ENCODE measurements at places on chromosomes 13 and 19.

DNA sequence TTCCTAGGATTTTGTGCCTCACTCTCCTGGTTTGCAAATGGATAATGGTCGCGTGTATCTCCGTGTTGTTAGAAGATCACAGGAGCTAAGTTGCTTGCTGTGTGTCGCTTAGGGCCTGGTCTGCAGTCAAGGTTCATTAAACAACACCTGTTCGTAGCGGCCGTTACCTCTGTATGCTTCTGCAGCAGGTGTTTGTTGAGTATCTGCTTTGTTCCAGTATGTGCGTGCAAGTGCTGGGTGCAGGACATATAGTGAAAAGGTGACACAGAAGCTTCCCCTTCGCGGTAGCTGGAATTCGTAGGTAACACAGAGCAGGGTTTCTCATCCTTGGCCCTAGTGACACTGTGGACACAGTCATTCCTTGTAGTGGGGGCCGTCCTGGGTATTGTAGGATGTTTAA, 5.4 kb downstream of the MED25 start:
- no peak for DNase-seq

- peak; percentile 51 for DNase-seq
These were observed 8.8 kb upstream of the TNFSF9 start for GRCh38 chr19:6521718-6522646.

GRCh38 chr13:99379856-99380801, 72.9 kb upstream of the GPR183 start:
- no peak for DNase-seq

DNA sequence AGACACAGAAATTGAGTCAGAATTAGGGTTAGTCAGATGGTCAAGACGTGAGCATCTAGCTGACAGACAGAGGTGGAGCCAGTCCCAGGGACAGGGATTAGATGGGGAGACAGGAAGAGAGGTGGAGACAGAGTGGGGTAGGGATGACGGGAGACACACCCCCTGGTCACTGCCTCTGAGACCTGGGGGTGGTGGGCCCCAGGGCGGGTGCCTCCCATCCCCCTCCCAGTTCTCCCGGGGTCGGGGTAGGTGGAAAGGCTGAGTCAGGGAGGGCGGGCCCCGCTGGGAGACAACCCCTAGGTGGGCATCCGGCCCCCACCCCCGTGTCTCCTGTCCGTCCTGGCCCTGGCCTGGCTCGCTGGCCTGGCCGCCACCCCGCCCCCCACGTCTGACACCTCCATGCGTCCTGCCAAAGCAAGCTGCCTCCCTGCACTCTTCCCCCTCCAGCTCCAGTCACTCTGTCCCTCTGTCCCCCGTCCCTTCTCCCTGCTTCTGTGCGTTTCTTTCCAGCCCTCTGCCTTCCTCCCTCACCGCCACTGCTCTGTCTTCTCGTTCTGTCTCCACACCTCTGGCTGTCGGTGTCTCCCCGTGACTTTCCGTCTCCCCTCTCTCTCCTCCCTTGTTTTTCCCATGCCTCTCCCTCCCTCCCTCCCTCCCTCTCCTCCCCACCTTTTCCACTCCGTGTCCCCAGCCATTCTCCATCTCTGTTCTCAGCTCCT, 15.1 kb downstream of the CCDC97 start:
- DNase-seq, result peak; percentile 92

DNA sequence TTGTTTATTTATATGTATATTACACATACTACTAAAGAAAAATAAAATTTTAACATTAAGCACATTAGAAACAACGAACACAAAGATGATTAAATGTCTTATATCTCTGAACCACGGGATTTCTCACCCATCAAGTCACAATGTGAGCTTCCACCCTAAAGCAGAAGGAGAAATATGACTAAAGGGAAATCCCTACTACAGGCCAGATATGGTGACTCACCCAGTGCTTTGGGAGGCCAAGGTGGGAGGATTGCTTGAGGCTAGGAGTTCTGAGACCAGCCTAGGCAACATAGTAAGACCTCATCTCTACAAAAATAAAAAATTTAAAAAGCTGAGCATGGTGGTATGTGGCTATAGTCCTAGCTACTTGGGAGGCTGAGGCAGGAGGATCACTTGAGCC, 24.6 kb downstream of the DCT start:
- DNase-seq, result no peak

- no peak for DNase-seq
These were observed 337 bp upstream of the FXYD7 start for GRCh38 chr19:35142606-35143230.

GRCh38 chr19:42052241-42052863, 17.7 kb downstream of the GRIK5 start:
- no peak for DNase-seq

- DNase-seq, result peak; percentile 22
These were observed 5.1 kb downstream of the OR10H1 start for GRCh38 chr19:15810335-15810734.

DNA sequence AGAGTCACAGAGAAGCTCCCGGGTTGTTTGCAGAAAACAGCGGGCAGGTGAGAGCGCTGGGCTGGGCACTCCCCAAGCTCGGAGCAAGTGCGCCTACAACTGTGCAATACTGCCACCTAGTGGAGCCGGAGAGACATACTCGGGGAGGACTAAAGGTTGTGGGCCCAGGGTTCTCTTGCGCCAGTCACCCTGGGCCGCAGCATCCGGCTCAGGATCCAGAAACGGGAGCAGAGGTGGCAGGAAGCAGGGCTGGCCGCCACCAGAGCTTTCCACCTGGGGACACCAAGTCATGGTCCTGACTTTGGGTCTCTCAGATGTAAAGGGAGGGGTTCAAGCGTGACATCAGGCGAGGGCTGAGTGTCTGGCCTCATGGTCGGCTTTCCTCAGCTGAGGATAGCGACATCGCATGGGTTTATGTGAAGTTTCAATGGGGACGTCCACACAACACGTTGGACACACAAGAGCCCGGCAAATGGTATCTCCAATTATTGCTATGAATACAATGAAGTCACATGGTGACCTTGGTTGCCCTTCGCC, 11.2 kb upstream of the KLK4 start:
- DNase-seq, result peak; percentile 82

DNA sequence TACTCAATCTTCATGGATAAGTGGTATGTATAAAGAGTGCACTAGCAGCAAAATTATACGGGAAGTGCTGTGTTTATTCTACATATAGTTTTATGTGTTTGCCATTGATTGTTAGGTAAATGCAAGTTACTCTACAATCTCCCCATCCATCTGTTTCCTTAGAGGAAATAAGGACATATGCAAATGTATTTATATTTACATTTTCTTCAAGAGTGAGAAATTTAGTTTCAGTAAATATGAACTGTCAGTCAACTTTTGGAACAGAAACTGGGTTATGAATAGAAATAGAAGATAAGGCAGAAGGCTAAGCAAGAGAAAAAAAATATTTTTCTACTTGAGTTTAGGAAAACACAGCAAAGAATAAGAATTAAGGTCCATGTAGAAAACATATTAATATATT, 176.1 kb upstream of the KLHL1 start:
- no peak for DNase-seq

DNA sequence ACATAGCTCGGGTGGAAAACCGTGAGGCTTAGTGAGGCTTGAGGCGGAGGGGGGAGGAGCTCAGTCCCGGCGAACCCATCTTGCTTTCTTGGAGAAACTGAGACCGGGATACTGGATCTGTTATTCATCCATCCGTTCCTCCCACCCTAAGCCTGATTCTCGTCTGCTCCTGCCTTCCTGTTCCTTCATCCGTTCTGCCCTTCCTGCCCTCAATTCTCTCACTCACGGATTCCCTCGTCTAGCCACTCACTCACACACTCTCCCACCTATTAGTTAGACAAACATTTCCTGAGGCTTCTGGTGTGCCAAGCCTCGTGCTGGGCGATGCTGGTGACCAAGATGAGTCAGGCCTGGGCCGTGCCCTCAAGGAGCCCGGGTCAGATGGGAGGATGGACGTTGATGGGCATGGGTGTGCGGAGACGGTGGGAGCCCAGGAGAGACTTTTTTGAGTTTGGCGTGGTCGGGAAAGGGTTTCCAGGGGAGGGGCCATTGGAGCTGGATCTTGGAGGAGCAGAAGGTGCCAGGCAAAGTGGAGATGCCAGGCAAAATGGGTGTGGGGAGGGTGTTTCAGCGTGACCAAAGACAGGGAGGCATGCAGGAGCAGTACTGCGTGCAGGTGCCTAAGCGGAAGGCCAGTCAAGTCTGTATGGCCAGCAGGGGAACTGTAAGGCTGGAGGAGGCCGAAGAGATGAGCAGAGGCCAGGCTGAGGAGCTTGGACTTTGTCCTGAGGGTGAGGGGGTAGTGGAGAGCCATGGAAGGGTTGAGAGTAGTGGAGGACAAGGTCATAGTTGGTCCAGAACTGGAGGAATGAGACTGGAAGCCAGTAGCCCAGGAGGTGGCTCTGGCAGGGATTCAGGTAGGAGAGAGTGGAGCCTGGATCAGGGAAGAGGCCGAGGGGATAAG, 7.4 kb upstream of the CNFN start:
- DNase-seq, result no peak

DNA sequence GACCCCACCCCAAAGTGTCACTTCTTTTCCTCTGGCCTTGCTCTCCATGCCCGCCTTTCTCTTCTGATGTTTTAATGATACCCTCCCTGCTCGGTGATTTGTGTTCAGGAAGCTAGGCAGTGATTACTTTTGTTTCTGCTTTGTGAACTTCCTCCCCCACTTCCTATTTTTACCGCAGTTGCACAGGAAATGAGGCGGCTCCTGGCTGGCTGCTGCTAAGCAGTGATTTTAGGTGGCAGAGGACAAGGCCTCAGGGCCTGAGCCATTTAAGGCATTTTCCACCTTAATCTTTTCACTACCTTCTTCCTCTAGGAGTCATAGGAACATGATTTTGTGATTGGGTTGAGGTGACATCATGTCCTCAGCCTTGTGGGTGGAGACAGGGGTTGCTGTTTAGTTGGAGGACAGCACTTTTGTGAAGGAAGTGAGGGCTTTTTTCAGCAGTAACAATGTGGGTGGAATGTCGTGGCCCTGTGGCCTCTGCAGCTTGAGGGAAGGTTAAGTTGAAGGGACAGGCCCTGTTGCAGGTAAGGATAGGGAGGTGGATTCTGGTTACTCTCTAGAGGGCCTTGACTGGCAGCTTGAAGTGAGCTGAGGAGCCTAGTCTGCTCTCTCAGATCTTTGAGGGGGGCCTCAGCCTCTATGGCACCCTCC, 15.7 kb downstream of the GARRE1 start:
- DNase-seq, result peak; percentile 83

DNA sequence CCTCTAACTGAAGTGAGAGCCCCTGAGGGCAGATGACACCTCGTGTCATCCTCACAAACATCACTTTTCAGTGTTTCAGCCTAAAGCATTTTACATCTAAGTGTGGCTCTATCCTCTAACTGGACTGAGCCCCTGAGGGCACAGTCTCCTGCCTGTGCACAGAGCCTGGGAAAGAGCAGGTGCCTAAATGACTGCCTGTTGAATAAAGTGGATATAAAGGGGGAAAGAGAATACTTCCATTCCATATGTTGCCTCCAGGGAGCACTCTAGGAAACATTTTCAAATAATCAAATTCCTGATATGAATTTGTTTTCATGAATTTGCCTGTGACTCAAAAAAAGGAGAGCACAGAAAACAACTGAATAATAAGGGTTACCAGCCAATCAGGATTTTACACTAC, 32.2 kb downstream of the CNMD start:
- peak; percentile 5 for DNase-seq

GRCh38 chr19:58229255-58229639, 533 bp downstream of the ZNF544 start:
- peak; percentile 65 for DNase-seq

DNA sequence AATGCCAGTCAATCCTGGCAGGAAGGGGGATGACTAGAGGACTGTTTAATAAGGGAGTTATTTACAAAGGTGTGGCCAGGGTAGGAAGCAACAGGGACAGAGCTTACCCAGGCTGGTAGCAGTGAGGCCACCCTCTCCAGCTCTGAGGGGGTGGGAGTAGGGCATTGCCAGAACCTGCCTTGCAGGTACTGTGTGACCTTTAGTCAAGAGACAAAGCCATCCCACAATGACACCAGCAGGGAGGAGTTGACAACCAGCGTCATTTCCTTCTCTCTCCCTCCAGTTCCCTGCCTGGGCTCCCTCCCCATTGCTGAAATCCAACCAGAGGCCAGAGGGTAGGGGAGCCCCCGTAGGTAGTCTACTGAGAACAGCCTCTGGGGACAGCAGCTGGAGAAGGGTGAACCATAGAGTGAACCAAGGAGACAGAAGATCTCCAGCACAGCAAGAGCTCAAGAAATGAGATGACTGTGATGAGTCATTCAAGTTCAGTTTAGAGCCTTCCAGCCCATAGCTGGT, 33.3 kb upstream of the SPATA13 start:
- DNase-seq, result peak; percentile 43

DNA sequence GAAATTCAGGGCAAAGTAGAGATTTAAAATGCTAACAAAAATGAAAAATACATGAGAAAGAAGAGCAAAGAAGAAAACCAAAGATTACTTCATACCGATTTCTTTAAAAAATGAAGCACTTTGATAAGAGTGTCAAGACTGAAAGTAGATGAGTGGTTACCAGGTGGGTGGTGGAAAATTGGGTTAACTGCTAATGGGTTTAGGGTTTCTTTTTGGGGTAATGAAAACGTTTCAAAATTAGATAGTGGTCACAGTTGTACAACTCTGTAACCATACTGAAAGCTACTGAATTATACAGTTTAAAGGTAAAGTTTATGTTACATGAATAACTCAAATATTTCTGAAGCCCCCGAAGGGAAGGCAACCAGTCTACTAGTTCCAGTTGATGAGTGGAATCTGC, 179.4 kb downstream of the NDFIP2 start:
- DNase-seq, result no peak

DNA sequence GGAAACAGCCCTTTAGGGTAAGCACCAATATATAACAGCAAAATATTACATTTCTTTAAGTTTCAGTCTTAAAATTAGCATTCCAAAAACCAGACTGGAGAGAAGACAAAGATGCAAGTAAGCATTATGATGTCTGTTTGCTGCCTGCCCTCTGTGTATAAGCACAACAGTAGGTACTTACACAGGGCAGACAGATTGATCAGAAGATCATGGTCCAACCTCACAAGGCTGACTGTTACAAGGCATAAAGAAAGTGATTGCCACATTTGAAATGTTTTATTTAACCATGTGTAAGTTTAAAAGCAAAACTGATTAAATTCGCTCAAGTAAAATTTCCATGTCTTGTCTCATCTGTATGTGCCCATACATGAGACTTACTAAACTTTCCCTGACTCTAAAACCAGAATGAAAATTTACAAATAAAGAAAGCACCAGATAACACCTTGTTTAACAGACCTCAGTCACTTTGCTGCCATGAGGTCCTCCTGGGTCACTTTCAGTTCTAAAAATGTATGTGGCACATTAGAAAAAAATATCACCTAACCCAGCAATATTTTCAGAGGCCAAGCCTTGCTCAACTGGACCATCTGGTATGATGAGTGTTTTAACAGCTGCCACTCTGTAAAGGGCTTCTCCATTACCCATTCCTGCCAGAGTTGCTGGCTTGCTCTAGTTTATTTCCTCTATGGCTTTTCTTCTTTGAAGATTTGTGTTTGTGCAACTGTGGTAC, 297.0 kb downstream of the RBM26 start:
- DNase-seq, result no peak

DNA sequence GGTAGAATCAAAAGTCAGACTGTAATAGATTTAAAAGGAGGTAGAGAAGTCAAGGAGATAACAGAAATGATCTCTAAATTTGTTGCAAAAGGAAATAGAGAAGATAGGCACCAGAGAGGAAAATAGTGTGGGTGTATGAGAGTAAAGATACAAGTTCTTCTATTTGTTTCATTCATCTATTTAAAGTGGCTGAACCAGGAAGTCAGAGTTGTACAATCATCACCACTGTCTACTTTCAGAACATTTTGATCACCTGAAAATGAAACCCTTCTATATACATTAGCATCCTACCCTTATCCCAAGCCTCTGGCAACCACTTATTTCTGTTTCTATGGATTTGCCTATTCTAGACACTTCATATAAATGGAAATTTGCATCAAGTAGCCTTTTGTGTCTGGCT, 36.7 kb downstream of the INTS6 start:
- no peak for DNase-seq

GRCh38 chr13:97932647-97933046, 20.8 kb upstream of the IPO5 start:
- no peak for DNase-seq

All from GM23248 (cell line).